ENCODE measurements at places on chromosomes 11 and 22. TPM values are rescaled to one million over a fixed set of nuclear protein-coding genes. Genes with fewer than 3 reads are reported as not detected.

Gene MUC2
- not detected for total RNA-seq

Gene ZNF215
- 0.80 TPM for total RNA-seq

Gene CFAP68
- 18.8 TPM for total RNA-seq

Gene OR2AT4
- 2.0 TPM for total RNA-seq

Gene KDM4D
- total RNA-seq, result 0.80 TPM

Gene GDPD4
- total RNA-seq, result not detected

Gene GGA1
- total RNA-seq, result 71.2 TPM

Gene SMIM35
- total RNA-seq, result not detected

Gene ZC3H12C
- total RNA-seq, result 30.4 TPM

GRCh38 chr22:27381960-27382742, 419.4 kb downstream of the MN1 start:
- DNase-seq, result no peak

GRCh38 chr11:43410394-43410793, 51.7 kb downstream of the TTC17 start:
- no peak for DNase-seq

GRCh38 chr11:35606206-35606605, 12.1 kb upstream of the FJX1 start:
- DNase-seq, result no peak

GRCh38 chr11:33910296-33910957, 18.6 kb upstream of the LMO2 start:
- DNase-seq, result no peak

GRCh38 chr22:41565403-41566054, 4.7 kb downstream of the CSDC2 start:
- no peak for DNase-seq

DNA sequence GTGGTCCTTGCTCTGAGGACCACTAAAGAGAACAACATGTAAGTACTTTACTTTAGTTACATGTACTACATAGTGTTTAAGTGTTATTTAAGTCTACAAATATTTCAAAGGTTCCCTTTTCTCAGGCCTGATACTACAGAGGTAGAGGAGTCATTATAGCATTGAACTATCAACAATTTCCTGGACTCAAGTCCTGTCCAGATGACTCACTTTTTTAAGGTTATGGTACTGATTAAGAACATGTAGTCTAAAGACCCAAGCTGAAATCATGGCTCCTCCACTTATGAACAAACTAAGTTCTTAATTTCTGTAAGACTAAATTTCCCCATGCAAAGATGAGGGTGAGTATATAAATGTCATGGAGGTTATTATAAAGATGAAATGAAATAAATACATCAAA, 74.7 kb downstream of the NARS2 start:
- no peak for DNase-seq

- peak; percentile 15 for DNase-seq
These were observed 114.6 kb upstream of the THY1 start for GRCh38 chr11:119537306-119538253.

DNA sequence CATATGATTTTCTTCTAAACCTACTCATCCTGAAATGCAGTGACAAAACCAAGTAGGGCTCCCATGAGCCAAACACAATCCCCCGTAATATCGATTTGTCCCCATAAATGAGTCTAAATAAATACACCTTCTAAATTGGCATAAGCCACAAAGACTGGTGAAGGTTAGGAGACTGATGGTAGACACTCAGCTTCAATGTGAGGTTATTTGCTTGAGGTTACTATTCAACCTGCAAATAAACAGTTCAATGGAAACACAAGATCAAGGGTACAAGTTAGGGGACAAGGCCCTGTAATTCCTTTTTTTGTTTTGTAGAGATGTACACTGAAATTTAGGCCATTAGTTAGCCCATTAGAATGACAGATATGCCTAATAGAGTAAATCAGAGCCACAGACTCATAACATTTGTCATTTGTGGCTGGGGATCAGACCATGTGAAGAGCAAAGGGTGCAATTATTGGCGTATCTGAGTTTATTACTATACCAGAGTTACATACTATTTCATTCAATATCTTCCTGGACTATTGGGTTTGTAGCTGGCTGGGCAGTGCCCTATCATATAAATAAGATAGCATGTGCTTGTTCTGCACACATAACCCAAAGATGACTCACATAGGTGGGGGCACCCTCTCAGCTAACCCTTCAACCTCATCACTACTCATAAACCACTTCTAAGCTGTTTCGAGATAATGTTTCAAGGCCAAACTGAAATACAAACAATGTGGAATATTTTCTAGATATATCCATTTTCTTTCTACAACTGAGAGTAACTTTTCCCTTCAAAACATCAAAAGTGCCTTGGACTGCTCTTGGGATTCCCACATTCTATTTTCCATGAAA, 695.3 kb downstream of the KCNA4 start:
- no peak for DNase-seq

DNA sequence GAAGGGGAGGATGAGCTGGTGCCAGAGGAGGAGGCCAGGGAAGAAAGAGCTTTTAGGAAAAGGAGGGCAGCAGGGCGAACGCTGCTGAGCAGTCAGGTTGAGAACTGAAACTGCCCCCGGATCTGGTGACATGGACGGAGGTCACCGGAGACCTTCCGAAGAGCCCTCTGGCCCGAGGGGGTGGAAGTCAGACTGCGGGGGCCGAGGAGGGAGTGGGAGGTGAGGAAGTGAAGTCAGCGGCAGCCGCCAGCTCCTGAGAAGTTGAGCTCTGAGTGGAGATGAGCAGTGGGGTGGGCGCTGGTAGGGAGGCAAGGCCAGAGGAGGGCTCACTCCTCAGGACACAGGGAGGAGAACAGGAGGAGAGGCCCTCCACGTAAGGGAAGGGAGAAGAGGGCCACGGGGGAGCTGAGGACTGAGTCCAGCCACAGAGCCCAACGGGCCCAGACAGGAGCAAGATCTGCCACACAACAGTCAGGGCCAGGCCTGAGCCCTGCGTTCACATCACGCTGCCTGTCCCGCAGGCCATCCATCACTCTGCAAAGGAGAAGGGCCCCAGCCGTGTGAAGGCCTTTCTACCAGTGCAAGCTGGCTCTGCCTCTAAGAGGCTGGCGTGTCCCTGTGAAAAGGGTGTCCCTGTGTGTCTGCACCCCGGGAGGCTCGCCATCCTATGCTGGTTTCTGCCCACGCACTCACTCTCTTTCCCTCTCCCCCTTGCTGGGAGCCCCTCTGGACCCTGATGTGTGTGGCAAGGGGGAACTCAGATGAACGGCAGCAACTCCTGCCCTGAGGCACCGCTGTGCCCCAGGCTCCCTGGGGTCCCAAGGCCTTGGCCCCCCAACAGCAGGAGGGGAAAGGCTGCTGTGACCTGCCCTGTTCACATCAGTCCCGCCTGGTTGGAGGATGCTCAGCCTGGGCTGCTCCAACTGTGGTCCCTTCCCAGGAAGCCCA, 19.0 kb upstream of the LRRC32 start:
- DNase-seq, result no peak

- no peak for DNase-seq
These were observed 6.2 kb downstream of the PICALM start for GRCh38 chr11:86062719-86063118.

DNA sequence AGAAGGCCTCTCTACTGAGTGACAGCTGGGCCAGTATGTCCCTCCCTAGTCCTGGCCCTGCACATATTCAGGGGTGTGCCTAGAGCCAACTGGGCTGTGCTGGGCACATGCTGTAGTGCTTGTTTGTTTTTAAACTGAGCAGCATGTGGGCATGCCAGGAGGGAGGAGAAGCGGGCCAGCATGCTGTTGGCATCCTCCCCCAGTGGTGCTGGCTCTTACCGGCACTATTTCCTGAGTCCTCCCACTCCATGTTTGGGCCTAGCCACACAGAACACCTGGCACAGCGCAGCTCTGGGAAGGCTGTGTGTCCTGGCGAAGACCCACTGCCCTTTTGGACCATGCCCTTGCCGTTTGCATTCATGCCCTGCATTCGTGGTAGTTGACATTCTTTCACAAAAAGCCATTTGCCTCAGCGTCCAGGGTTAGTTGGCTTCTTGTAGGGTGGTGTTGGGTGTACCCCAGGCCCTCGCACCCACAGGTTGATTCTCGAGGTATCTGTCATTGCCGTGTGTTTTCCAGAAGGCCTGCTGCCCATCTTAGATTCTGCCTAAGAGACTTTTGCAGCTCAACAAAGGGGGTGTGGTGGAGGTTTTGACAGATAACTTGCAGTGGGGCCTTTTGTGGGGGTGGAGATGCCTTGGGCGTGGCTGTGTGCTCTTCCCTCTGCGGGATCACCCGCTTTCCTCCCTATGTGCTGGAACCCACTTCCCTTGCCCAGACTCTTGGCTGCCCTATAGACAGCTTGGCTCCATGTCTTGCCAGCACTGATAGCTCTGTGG, 13.6 kb downstream of the DGCR8 start:
- no peak for DNase-seq

DNA sequence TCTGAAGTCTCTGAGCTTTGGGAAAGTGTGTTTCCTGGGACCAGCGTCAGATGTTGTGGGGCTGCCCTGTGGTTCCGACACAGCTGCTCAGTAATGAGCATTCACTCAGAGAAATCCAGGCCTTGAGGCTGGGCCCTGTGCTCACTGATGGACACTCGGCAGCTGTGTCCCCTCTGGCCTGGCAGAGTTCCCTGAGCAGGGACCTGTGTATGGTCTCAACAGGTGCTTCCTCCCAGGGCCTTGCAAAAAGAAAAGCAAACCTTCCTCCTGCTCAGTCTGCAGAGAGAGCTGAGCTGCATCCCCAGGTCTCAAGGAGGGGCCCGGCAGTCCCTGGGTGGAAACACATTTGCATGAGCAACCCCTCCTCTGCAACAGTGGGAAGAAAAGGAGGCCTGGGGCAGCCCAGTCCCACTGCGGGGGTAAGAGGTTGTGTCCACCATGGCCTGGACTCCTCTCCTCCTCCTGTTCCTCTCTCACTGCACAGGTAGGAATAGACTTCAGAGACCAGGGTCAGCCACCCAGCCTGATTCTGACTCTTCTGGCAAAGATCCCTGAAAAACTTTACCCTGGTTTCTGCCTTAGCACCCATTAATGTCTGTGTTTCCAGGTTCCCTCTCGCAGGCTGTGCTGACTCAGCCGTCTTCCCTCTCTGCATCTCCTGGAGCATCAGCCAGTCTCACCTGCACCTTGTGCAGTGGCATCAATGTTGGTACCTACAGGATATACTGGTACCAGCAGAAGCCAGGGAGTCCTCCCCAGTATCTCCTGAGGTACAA, 131.2 kb downstream of the VPREB1 start:
- DNase-seq, result no peak

GRCh38 chr22:36456464-36456845, 25.0 kb downstream of the TXN2 start:
- DNase-seq, result no peak

- DNase-seq, result peak; percentile 92
These were observed 638 bp upstream of the PITPNM1 start for GRCh38 chr11:67505605-67506396.

DNA sequence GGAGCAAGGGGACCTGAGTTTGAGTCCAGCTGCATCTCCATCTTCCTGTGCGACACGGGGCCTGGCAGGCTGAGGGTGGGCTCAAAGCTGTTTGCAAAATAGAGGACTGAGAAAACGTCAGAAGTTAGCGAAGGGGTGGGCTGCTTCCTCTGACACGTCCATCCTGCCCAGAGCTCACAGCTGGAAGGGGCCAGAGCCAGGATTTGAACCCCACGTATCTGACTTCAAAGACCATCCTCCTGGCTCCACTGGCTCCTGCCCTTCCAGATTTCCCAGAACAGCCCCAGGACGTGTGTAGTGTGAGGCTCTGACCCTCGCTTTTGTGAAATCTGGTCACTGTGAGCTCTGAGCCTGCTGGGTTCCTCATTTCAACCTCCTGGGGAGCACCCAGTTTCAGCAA, 56.3 kb downstream of the CD82 start:
- peak; percentile 48 for DNase-seq

DNA sequence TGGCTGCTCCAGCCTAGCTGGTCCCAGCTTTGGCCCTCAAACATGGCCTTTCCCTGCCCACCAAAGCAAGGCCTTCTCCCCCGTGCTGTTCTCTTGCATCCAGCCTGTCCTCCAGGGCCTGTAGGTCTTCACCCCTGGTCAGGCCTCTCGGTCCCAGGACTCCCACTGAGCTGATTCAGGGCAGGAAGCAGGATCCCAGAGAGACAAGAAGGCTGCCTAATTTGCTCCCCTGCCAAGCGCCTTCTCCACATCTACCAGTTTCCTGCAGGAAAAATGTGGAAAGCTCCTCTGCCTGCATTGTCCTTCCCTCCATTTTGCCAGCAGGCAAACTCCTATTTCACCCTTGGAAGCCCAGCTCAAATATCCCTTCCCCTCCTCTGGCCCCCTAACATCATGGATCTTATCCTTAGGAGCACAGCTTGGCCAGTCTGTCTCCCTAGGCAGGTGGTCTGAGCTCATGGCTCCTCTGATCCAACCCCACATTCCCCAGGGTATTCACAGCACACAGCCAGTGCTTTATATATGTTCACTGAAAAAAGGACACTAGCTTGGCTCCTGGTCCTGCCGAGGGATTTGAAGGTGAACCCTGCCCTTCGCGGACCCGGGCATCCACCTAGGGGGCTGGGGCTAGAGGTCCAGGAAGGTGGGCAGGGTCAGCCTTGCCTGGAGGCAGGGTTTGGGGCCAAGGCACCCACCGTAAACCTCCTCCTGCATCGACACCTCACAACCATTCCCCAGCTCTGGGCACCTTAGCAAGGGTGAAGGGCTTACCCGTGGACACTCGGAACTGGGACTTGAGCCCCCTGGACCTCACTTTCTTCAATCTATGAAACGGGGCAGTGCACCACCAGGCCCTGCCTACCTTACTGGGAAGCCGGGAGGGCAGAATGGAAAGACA, 968 bp downstream of the RHBDD3 start:
- no peak for DNase-seq

DNA sequence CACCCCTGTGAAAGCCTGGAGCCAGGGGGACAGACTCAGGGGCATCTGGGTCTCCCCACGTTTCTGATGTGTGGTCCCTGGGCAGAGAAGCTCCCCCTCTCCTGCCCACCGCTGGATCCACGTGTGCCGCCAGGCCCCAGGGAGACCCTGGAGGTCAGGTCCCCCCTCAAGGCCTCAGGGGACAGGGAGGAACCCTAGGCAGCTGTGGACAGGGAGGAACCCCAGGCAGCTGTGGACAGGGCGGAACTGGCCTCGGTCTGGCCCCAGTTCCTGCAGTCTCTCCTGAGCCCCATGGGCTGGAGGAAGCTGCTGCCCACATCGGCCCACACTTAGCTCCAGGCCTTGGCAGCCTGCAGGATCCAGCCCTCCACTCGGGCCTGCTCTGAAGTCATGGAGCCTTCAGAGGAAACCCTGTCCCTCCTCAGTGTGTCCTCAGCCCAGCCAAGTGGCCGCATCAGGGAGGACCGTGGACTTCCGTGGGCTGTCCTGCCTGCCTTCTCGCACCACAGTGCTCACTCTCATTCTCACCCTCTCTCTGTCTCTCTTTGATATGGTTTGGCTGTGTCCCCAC, 127.7 kb downstream of the BRD1 start:
- DNase-seq, result peak; percentile 35

GRCh38 chr11:34647131-34647530, 26.2 kb downstream of the EHF start:
- no peak for DNase-seq

- no peak for DNase-seq
These were observed 2226.5 kb upstream of the RAG2 start for GRCh38 chr11:38824573-38824972.

DNA sequence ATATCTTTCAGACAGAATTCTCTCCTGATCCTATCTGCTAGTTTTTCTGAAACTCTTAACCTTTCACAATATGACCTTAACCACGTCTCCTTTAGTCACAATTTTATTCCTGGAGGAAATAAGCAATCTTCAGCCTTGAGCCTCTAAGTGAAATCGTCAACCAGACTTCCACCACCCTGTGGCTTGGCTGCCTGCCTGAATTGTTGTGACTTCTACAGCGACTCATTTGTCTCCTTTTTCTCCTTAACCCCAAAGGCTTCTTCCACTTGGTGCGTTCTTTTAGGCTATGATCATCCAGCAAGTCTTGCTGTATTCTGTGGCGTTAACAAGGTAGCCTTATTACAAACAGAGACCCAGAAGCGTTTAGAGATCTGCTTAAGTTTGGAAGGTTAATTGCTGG, 535.1 kb upstream of the ARHGAP42 start:
- DNase-seq, result no peak

Measured in sciatic nerve (tissue), 2 donors.